NCI-H2171 (cell line): ENCODE measurements at places on chromosomes 7 and 10.

GRCh38 chr10:56633876-56634452 lies 272.9 kb upstream of the ZWINT start:
- DNase-seq: no peak

GRCh38 chr7:125119559-125120115 lies 190.0 kb upstream of the POT1 start:
- no peak for DNase-seq

DNA sequence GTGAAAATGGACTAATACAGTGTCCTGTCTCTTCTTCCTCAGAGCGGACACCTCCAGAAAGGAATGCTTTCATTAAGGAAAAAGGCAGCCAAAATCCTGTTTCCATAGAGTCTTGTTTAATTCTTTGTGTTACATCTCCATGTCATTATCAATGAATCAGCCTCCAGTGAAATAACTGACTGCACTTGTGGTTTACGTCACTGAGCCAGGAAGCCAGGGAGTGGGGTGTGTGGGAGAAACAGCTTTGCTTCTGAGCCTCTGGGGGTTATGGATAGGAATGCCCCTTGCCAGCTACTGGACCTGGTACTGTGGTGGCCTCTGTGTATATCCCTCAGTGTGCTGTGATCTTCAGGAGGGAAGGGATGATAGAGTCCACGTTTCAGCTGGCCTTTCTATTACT lies 416.8 kb downstream of the GALNT17 start:
- no peak for DNase-seq

DNA sequence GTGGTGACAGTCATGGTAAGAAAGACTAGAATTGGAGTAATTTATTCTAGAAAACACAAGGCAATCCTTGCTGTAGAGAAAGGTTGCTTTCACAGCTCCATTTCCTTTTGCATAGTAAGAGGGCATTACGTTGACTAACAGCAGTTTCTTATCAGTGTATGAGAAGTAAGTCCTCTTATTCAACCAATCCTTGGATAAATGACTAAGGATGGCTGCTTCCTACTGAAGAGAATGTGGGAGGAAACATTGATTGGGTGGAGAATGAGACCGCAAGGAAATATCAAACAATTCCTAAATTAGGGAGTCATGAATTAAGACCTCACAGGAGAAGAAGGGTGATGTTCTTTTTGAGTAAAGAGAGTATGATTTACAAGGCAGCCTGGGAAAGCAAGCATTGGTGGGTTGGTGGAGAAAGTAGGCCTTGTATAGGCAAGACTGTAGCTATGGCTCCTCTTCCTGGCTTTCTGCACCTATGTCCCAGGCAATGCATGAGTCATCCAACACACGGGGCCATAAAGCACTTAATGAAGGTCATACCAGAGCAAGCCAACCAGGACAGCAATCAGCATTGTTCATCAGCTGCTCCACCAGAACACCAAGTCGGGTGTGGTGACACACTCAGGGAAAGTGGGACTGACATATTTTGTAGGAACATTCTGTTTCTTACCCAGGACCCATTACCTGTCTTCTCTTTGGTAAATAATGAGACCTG lies 5.6 kb downstream of the MGAM start:
- DNase-seq: no peak

DNA sequence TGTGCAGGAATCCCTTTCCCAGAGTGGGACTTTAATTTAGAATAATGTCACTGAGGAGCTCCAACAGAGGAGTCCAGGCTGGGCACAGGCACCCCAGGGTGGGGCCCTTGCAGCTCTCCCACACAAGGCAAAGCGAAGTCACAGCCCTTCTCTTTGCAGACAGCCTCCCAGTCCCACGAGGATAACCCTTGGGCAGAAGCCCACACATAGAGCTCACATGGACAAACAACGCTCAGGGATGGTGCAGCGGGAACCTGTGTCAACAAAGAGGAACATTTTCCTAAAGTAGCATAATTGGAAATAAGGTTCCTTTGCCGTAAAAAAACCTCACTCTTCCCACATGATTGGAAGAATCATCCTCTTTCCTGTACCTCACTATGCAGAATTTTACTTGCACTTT lies 29.3 kb upstream of the GGCT start:
- no peak for DNase-seq

- no peak for DNase-seq
These were observed 44.6 kb upstream of the AFAP1L2 start for GRCh38 chr10:114448897-114449296.

DNA sequence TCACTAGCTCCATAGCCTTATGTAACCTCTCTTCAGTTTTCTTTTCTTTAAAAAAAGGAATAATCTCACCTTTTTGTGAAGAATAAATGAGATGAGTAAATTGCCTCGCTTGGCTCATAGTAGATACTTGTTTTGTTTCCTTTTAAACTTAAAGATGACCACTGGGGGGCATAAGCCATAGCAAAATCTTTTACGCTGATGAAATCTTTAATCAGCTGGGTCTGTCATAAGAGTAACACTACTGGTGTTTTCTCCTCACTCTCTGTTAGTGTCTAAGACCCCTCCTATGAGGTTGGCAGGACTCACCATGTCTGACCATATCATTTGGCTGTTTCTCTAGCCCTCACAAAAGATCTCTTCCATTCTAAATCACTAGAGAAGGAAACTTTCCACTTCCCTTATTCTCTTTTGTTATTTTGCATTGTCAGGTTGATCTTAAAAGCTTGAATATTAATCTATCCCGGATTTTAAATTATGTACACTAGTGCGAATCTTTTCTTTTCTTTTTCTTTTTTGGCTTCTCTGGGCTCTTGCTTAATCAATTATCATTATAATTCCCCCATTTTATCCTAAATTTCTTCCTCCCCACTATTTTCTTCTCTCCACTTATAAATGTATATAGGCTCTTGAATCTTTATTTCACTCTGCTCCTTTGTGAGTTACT lies 12.5 kb downstream of the STAG3 start:
- DNase-seq: no peak
